Lower lobe of right lung (tissue), 2 donors: ENCODE measurements at places on chromosomes 7 and 10.

GRCh38 chr10:3734111-3734510 is 50.9 kb downstream of the KLF6 start:
- DNase-seq = no peak

DNA sequence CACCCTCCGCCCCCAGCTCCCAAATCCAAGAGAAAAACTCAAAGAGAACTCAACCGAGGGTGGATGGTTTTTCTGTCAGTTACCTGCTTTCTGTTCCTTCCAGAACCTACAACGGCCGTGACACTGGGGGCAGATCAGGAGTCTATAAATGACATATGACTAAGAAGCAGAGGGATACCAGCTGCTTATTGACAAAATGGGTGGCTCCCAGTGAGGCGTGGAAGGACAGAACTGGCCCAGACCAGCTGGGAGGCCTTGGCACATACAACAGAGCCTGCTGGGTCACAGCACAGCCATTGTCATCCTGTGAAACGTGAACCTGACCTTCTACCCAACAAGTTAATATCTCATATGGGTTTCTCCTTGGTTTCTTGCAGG is 84.3 kb upstream of the ADRB1 start:
- no peak for DNase-seq

- DNase-seq = no peak
These were observed 4.7 kb downstream of the PPP1R9A start for GRCh38 chr7:94912085-94912484.

- no peak for DNase-seq
These were observed 751.8 kb downstream of the KCNMA1 start for GRCh38 chr10:76885816-76886215.

DNA sequence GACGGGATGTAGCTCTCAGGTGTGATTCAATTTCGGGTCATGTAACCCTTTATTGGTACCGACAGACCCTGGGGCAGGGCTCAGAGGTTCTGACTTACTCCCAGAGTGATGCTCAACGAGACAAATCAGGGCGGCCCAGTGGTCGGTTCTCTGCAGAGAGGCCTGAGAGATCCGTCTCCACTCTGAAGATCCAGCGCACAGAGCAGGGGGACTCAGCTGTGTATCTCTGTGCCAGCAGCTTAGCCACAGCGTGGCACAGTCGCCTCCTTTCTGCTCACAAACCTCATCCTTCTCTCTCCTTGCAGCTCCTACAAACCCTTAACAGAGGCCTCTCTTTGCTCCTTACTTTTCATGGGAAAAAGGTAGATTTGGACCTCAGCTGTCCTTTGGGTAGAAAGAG is 197.5 kb upstream of the PRSS58 start:
- DNase-seq = no peak

- no peak for DNase-seq
These were observed 82.8 kb upstream of the EEPD1 start for GRCh38 chr7:36070230-36070629.

GRCh38 chr7:46146454-46147255 is 225.6 kb upstream of the IGFBP3 start:
- no peak for DNase-seq

DNA sequence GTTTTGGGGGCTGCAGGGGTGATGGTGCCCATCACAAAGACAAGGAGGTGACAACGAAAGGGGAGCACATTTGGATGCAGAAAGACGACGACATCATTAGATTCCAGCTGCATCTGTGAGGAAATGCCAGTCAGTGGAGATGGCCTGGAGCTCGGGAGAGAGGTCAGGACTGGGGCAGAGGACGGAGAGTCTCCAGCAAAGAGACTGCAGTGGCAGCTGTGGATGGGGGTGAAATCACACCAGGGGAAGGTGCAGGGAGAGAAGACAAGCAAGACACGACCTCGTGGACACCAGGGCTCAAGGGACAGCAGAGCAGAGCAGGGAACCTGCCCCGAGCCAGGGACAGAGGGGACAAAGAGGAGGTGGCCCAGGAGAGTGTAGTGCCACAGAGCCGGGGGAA is 203.4 kb downstream of the PRPF18 start:
- no peak for DNase-seq

DNA sequence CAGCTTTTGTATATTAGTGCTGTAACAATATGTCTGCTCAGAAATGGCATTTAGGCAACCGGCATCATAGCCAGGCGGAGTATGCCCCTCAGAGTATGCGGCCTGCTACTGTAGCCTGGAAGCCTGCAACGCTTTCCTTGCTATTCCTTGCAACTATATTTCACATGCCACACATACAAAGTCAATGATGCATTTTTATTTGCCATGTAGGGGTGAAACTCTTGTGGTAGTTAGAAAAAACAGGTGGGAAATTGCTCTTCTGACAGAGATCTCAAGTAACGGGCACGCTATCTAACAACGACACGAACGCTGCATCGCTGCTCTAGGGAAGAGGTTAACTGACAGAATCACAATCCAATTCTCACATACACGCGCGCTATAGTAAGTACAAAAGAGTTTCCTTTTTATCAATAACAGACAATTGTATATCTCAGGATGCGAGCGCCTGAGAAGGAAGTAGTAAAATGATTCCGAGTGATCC is 5.9 kb downstream of the EBF3 start:
- no peak for DNase-seq

- DNase-seq = no peak
These were observed 41.2 kb downstream of the STK17A start for GRCh38 chr7:43624156-43624555.

- no peak for DNase-seq
These were observed 140.2 kb downstream of the LCOR start for GRCh38 chr10:96972264-96972663.

GRCh38 chr10:119135513-119135881 is 30.0 kb downstream of the SFXN4 start:
- no peak for DNase-seq

DNA sequence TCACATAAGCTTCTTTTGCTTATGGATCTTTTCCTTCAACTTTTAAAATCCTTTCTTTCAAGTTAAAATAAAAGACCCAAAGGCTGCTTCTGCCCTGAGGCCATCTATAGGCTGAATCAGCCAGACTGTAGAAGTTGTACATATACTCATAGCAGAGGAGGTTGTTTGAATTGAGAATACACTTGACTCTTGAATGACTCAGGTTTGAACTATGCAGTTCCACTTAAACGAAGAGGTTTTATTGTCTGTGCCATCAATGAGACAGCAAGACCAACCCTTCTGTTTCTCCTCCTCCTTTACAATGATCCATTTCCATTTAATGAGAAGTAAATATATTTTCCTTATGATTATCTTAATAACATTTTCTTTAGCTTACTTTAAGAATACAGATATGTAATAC is 5.8 kb downstream of the ZNF365 start:
- DNase-seq = no peak

DNA sequence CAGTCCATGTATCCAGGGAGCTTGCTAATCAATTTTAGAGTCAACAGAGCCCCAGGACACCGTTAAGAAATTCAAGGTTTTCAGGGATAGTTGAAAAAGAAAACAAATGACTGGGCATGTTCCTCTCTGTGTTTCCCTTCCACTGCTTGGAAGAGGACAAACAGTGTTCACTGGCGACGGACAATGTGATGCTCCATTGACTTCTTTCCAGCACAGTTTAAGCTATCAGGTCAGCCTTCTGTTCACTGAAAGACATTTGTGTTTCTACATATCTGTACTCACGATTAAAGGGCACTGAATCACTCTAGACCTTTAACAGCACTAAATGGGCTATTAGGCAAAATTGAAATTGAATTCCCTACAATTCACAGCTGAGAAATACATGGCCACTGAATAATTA is 123.6 kb downstream of the RNLS start:
- no peak for DNase-seq

DNA sequence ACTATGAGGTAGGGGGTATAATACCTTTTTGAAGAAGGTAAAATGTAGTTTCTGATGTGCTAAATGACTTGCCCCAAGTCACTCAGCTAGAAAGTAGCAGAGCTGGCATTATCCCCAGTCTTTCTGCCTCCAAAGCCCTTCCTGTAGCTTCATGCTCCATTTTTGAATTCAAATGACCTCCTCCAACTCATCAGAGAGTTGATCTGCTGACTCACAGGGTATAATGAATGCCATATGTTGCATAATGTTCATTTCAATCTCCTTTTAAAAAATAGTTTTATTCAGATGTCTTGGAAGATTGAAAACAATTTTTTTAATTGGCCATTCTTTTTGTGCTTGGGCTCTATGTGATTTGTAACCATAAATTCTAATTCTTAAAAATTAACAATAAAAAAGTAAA is 272.8 kb upstream of the IMMP2L start:
- no peak for DNase-seq

DNA sequence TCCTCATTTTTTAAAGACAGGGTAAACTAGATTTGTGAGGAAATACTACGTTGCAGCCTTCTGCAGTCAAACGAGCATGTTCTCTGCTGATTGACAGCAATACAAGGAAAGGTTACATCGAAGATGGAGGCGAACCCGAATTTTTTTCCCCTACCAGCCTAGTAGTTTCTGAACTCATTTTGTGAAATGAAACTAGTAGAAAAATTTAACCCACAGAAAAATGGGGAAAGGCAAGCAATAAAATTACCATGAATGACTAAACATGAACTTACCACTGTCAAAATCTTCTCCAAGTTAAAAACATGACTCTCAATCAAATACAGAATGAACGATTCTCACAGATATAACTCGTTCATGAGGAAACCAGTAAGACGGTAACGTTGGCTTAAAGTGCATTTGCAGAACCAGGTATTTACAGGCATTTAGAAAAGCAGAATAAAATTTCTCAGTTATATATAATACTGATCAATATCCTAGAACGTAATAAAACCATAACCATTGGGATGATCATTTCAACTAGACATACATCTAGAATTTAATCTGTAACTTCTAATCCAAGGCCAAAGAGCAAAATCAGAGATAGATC is 73.9 kb downstream of the CELF2 start:
- DNase-seq = no peak

GRCh38 chr7:157926521-157927150 is 589.8 kb downstream of the DNAJB6 start:
- no peak for DNase-seq

DNA sequence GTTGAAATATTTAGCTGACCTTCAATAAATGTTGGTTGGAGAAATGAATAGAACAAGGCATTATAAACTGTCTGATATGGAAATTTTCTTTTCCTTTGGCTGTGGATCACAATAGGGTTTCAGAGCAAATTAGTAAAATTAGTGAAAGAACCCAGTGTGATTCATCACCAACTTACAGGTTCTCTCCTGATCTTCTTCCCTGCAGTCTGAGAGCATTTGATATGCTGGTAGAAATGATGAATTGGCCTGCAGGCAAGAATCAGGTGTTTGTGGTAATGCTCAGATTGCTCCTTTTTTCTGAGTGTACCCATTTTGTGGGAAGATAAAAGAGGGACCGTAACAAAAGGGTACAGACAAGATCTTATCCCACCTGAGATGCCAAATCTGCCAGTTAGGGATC is 51.9 kb downstream of the BTAF1 start:
- DNase-seq = no peak

DNA sequence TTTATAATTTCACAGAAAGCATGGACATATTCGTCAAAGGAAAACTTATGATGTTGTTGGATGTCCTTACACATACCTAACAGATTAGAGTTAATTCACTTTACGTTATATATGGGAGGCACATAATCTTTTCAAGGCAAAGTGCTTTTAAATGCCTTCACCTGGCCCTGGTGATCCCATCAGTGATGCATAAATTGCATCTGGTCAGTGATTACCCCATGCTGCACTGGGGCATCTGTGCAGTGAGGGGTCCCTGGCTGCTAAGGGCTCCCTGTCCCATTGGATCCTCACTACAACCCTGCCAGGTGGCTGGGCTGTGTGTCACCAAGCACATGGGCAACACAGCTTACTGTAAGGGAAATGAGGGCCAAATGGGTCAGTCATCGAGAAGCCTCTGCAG is 441.1 kb downstream of the RPS24 start:
- no peak for DNase-seq
